Bronchial epithelial cell (primary cell): ENCODE measurements at places on chromosomes 1 and 21.

- DNase-seq = no peak
These were observed 33.2 kb downstream of the KCND3 start for GRCh38 chr1:111956155-111956771.

- no peak for DNase-seq
These were observed 34.6 kb downstream of the STXBP3 start for GRCh38 chr1:108780937-108781574.

- DNase-seq = peak; percentile 20
These were observed 251.3 kb downstream of the SDCCAG8 start for GRCh38 chr1:243507001-243507671.

GRCh38 chr1:60503266-60503925 is 429.8 kb upstream of the C1orf87 start:
- no peak for DNase-seq

- DNase-seq = no peak
These were observed 38.4 kb downstream of the EEIG2 start for GRCh38 chr1:108598340-108598739.

GRCh38 chr1:106564192-106564591 is 492.3 kb upstream of the PRMT6 start:
- DNase-seq = no peak

GRCh38 chr21:25974964-25975363 is 195.6 kb downstream of the APP start:
- DNase-seq = no peak

DNA sequence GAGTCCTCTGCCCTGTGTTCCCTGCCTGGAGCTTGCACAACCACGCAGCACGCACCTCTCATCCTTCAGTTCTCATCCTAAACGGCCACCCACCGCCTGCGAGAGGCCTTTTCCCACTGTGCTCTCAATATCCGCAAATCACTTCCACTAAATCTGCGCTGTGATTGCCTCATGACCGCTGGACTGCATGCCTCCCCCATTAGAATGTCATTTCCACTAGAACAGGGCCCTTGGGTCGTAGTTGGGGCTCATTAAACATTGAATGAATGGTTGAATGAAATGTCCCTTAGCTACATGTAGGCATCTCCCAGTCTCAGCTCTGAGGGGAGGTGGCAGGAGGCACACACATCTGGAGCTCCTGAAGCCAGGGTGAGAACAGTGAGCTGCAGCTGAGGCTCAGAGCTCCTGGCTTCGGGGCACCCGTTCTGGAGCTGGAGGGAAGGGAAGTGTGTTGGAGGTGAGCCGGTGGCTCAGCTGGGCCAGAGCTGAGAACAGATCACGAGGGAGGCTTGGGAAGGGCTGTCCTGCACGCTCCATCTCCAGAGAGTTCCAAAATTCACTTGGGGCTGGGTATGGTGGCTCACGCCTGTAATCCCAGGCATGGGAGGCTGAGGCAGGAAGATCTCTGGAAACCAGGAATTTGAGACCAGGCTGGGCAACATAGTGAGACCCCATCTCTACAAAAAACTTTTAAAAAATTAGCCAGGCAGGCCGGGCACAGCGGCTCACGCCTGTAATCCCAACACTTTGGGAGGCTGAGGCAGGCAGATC is 30.4 kb downstream of the TMEM201 start:
- DNase-seq = no peak

- no peak for DNase-seq
These were observed 88.3 kb downstream of the SMYD3 start for GRCh38 chr1:246418565-246419312.

DNA sequence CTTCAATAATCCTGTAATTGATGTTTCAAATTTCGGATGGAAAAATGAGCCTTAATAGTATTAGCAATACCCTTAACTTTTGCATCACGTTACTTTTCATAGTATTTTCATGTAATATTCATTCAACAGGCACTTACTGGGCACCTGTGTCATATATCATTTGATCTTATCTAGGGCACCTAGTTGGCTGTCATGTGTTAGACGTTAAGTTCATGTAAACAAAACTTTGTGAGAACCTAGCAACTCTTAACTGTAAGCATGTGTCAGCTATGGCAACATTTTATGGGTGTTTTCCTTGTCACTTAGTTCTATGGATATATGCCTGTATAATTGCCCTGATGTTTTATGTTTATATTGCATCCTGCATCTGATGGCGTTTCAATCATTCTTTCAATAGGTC is 777 bp downstream of the LAMC2 start:
- DNase-seq = no peak

DNA sequence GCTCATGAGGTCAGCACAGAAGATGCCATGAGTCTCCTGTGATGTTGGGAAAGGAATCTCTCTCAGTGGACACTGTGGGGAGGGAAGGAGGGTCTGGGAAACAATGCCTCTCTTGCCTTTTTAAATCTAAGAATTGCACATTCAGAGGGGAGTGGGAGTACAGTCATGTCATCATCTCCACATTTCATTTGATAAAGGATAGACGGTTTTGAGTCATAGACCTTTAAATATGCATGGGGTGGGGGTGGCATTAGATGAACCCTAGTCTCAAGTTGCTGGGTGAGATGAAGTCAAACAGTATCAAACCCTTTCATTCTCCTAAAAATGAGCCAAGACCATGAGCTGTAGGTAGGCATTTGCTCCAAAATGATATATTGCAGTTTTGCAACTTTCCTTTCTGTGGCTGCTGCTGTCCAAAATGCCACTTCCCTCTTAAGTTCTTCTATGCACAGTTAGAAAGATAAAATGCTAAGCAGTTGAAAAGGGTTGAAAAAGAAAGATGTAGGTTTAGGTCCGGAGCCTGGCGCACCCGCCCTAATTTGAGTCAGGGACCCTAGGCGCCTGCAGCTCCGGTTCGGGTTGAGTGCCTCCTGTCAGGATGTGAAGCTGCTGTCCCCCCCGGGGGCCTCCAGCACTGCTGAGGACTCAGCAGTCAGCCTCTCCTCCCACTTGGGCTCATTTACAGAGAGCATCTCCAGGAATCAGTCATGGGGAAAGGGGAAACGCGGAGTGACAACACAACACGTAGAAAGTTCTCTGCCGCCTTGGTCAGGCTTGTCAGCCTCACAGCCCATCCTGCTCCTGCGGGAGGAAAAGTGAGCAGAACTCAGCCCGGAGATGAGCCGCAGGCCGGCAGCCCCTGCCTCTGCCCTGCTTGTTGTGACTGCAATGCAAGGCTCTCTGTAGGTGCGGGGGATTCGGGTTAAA is 479.3 kb upstream of the RUNX1 start:
- DNase-seq = no peak

DNA sequence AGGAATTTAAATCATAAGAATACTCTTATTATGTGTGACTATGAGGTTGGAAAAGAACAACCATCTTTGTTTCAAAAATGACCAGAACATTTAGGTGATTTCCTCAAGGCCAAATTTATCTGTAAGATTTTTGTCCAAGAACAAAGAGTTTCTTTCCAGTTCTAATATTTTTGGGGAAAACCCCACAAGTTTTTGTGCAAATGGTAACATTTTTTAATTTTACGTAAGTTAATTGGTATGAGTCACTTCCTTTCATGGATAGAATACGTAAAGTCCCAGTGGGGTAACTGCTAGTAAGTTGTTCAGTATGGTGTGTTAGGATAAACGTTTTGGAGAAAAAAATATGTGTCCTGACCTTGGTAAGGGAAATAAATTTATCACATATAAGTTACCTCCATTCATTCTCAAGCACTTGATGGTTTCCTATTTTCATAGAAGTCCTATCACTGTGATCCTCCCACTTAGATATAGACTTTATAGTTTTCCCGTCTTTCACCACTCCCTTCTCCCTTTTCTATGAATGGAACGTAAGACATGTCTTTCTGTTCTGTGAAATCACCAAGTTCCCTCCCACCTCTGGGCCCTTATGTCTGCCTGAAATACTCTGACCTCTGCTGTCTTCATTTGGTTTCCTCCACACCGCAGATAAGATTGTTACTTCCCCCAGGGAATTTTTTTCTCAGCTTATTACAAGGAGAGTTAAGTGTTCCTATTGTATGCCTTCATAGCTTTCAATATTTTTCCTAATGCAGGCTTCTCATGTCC is 34.9 kb upstream of the TSNAX start:
- no peak for DNase-seq

DNA sequence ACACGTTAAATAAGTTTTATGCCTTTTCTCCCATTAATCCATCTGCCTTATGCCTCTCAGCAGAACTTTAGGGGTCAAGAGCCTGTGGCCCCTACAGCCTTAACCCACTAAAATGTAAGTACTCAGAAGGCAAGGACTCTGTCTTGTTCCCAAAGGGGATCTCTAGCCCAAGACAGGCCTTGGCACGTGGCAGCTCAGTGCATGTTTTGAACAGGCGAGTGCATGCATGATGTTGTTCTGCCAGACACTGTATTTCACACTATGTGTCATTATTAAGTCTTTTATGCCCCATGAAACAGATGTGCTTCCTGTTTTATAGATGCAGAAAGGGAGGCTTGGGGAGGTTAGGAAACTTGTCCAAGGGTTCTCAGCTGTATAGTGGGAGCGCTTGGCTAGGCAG is 102.8 kb downstream of the ETS2 start:
- peak; percentile 91 for DNase-seq

DNA sequence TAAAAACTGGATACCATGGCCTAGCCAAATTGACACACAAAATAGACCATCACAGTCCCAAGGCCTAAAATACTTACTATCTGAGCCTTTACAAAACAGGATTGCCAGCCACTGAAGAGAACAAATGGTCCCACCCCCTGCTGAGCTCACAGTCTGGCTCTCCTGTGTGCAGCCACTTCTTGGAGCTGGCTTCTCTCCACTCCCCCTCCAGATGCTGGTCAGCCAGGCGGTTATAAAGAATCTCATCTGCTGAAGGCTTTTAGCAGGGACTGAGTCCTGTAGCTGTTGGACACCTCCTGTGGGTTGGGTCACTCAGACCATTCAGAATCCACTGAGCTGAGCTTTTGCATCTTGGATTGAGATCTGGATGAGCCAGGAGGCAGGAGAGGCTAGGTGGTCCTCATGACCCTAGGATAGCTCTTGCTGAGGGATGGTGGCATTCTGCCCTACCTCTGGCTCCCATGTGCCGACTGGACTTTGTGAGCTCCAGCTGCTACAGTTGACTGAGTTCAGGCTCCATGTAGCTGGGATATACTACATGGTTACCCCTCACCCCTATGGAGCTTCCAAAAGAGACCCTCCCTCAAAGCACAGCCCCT is 16.1 kb downstream of the OXCT2 start:
- no peak for DNase-seq

DNA sequence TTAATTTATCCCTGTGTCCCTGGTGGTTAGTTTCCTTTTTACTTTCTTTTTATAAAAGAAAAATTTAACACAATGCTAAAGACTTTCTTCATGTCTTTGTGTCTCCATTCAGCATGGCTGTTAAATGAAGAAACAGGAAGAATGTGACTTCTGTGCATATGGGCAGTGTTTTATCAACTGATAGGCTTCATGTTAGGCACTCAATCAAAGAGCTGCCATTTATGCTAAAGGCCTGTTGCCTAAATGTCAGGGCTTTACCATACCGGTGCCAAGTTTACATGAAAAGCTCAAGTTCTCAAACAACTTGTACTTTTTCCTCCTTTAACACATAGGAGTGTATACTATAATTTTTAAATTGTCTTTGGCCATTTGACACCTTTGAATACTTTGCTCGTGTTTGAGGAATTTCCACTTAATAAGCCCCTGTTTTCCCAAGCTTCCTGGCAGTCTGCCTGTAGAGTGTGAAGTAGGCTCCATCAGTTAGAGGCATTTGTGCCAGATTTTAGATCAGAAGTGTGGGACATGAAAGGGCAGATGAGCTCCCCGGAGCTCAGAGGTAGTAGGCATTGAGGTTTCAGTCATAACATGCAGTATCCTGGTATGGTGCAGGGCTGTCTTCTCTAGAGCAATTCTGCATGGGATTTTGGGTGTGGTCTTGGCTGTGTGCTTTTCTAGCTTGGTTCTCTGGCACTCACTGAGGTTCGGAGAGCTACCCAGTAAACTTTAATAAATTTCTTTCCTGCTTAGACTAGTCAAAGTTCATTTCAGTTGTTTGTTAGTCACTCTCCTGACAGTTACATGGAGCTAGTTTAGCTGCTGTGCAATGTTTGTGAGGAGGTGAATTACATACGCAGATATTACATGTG is 119.0 kb downstream of the LEPR start:
- no peak for DNase-seq

DNA sequence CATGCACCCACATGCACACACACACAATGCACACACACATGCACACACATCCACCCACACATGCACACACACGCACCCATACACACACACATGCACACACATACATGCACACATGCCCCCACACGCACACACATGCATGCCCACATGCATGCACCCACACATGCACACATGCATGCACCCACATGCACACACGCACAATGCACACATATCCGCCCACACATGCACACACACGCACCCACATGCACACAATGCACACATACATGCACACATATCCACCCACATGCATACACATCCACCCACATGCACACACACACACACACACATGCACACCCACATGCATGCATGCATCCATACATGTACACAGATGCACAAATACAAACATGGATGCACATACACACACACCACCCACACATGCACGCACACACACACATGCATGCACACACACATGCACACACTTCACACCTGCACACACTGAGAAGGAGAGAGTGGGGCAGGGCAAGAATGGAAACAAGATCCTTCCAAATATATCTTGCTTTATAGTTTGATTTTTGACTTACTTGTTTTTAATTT is 123.2 kb downstream of the NPHP4 start:
- no peak for DNase-seq

- DNase-seq = no peak
These were observed 21.9 kb downstream of the FAM3B start for GRCh38 chr21:41338455-41338854.

GRCh38 chr1:87224201-87224600 is 104.5 kb upstream of the LMO4 start:
- peak; percentile 100 for DNase-seq

DNA sequence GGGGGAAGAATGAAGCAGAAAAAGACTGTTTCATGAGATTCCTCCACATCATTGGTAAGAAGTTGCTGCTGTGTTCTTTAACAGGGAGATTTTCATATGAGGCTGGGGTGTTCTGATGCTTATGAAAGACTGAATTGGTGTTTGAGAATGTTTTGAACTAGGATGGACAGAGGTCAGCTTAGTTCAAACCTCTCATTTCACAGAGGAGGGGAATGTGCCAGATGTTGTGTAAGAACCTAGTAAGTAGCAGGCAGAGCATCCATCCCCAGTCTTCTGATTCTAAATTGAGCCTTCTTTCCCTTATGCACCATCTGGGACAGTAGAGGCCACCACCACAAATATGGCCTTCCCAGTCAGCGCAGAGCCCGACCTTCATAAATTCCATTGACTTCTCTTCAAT is 43.7 kb downstream of the SAMD13 start:
- no peak for DNase-seq
